Body of pancreas (tissue), 4 donors: ENCODE measurements at places on chromosomes 13 and 19. TPM values are rescaled to one million over a fixed set of nuclear protein-coding genes. Genes with fewer than 3 reads are reported as not detected.
A peak's percentile ranks its signal among the peaks of the same experiment; 100 is the strongest.

GRCh38 chr13:98848746-98849145 is 96.3 kb upstream of the SLC15A1 start:
- no peak overlapping the region for H3K4me3 ChIP-seq
- H3K36me3 ChIP-seq = no peaks in the 10 kb centered on the region
- H3K27ac ChIP-seq = no peak overlapping the region
- H3K27me3 ChIP-seq = no peaks in the 10 kb centered on the region
- no peaks in the 10 kb centered on the region for H3K4me1 ChIP-seq
- DNase-seq = no peak

GRCh38 chr13:51721496-51721895 is 82.5 kb downstream of the DHRS12 start:
- peak; percentile 52 for DNase-seq
- H3K36me3 ChIP-seq = no peaks in the 10 kb centered on the region
- H3K4me3 ChIP-seq = no peak overlapping the region

ZNF614 gene
- total RNA-seq = 1.6 TPM

GRCh38 chr19:28915737-28916460 is 297.1 kb downstream of the UQCRFS1 start:
- no peaks in the 10 kb centered on the region for H3K27me3 ChIP-seq
- no peak for DNase-seq
- no peaks in the 10 kb centered on the region for H3K36me3 ChIP-seq

GRCh38 chr13:110109910-110110309 is 197.0 kb downstream of the COL4A1 start:
- H3K36me3 ChIP-seq = no peaks in the 10 kb centered on the region
- no peak overlapping the region for H3K27ac ChIP-seq
- H3K4me1 ChIP-seq = peaks cover 6% of the 10 kb centered on the region
- no peaks in the 10 kb centered on the region for H3K27me3 ChIP-seq
- no peak overlapping the region for H3K4me3 ChIP-seq
- peak; percentile 26 for DNase-seq

PLEKHA4 gene
- 21.1 TPM for total RNA-seq
